ENCODE measurements at places on chromosomes 12 and 14.

DNA sequence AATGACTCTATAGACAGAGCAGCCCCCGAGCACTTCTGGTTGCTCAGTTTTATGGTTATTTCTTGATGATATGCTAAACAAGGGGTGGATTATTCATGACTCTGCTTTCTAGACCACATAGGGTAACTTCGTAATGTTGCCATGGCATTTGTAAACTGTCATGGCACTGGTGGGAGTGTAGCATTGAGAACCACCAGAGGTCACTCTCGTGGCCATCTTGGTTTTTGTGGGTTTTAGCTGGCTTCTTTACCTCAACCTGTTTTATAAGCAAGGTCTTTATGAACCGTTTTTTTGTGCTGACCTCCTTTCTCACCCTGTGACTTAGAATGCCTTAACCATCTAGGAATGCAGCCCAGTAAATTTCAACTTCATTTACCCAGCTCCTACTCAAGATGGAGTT lies 1036.2 kb upstream of the FLRT2 start:
- DNase-seq, result no peak

DNA sequence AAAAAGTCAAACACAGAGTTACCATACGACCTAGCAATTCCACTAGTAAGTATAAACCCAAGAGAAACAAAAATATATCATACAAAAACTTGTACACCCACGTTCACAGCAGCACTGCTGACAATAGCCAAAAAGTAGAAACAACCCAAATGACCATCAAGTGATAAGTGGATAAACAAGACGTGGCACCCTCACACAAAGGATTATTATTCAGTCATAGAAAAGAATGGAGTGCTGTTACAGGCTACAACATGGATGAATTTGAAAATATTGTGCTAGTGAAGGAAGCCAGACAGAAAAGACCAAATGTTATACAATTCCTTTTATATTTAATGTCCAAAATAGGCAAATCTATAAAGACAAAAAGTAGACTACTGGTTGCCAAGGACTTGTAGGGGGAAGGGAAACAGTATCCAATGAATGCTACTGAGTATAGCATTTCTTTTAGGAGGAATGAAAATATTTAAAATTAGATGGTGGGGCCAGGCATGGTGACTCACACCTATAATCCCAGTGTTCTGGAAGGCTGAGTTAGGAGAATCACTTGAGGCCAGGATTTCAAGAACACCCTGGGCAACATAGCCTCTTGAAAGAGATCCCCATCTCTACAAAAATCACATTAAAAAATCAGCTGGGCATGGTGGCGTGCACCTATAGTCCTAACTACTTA lies 41.9 kb downstream of the SPTLC2 start:
- no peak for DNase-seq

- DNase-seq, result no peak
Measured at GRCh38 chr12:60078026-60078425, 482.2 kb downstream of the SLC16A7 start.

DNA sequence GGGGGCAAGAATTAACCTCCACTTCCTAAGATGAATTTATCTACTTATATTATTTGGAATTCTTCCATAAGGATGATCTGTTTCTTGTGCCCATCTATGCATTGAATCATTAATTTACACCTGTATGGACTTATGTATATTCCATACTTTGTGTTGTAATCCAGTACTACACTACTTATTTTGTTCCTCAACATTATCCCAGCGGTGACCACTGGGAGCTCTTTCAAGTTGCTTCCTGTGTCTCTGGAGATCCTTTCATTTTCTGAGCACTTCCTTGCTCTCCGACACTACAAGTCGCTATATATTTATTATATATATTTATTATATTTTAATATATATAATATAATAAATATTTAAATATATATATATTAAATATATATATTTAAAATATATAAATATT lies 54.9 kb upstream of the SCN8A start:
- DNase-seq, result no peak

DNA sequence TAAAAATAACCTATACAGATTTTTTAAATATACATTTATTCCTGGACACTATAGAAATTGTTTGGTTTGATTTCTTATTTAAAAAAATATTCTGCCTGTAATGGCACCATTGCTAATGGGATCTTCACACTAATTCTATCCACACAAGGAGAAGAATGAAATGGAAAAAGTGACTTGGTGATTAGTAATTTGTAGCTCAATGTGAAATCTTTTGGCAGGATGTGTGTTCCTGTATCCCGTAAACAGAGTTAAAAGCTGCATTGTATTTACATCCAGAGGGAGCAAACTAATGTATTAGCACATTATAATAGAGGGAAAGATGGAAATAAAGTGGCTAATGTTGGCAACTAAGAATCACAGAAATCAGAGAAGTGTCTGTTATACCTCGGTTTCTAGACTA lies 1455.3 kb upstream of the FLRT2 start:
- DNase-seq, result no peak

DNA sequence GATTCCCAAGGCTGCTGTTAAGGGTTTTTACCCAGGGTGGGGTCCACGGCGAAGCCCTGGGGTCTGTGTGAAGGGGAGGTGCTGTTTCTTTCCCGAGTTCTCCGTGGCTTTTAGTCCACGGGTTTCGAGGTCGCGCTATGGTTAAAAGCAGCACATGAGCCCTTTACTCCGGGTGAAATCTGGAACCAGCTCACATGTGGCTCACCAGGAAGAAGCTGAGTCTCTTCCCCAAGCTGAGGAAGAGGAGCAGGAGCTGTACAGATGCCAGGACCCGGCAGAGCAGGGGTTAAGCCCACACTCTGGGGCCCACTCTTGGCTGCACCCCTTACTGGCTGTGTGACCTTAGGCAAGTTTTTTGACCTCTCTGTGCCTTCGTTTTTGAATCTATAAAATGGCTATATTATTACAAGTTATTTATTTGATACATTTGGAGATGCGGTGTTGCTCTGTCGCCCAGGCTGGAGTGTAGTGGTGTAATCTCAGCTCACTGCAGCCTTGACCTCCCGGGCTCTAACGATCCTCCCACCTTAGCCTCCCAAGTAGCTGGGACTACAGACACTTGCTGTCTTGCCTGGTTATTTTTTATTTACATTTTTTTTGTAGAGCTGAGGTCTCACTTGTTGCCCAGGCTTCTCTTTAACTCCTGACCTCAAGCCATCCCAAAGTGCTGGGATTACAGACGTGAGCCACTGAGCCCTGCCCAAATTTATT lies 266.3 kb downstream of the AACS start:
- DNase-seq, result no peak

DNA sequence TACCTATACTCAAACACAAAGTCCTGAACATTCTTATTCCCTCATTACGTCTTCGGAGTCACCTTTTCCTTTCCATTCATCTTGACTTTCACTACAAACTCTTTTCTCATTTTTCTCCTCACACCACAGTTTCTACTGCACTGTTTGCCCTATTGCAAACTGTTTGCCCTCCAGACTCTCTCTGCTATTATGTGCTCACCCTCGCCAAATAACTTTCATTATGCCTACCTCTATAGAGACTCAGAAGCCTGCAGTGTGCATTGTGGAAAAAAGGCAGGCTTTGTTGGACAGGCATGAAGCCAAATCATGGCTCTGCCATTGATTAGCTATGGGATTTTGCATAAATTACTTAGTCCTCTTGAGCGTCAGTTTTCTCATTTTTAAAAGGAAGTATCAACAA lies 246.6 kb upstream of the CCDC196 start:
- DNase-seq, result no peak

- DNase-seq, result no peak
Measured at GRCh38 chr12:88243982-88244381, 101.9 kb downstream of the TMTC3 start.

DNA sequence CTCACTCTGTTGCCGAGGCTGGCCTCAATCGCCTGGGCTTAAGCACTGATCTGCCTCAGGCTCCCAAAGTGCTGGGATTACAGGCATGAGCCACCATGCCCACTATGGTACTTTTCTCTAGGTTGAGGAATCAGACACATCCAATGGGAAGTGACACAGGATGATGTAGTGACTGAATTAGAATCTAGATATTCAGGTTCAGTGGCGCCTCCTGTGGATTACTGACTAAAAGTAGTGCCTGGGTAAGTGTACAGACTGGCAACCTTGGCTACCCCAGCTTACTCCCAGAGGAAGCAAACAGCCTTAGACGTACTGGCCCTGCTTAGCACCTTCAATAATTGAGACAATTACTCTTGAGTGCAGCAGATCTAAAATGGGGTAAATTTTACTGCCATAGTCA lies 22.8 kb downstream of the GALNT8 start:
- DNase-seq, result no peak

DNA sequence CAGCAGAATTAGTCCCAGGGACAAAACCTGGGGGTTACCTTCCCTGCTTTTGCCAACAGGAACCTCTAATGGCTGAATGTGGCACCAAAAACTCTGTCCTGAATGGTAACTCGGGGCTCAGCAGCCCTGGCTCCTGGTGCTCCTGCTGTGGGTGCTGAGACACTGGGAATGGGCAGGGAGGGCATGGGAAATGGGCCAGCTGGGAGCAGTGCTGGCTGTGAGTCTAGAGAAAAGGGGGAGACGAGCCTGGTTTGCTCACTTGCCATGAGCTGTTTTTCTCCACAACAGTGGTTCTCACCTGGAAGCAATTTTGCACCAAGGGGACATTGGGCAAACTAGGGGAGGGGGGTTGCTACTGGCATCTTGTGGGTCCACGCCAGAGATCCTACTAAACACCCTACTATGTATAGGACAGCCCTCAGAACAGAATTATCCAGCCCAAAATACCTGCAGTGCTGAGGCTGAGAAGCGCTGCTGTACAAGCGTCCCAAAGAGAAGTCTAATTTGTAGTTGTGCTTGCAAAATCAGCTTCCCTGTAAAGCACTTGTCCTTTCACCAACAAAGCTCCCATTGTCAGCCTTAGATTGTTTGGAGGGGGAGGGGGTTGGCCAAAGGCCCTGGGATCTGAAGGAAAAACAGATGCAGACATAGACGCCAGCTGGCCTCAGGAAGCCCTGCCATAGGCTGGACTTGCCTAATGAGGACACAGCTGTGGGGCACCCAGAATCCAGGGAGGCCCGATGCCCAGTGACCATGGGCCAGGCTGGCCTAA lies 3.6 kb downstream of the LRRC74A start:
- no peak for DNase-seq

- no peak for DNase-seq
Measured at GRCh38 chr12:77916276-77916675, 85.6 kb downstream of the NAV3 start.

GRCh38 chr12:18643681-18644080 lies 94.1 kb downstream of the PLCZ1 start:
- no peak for DNase-seq

GRCh38 chr14:99684410-99684934 lies 374 bp downstream of the CYP46A1 start:
- DNase-seq, result no peak

DNA sequence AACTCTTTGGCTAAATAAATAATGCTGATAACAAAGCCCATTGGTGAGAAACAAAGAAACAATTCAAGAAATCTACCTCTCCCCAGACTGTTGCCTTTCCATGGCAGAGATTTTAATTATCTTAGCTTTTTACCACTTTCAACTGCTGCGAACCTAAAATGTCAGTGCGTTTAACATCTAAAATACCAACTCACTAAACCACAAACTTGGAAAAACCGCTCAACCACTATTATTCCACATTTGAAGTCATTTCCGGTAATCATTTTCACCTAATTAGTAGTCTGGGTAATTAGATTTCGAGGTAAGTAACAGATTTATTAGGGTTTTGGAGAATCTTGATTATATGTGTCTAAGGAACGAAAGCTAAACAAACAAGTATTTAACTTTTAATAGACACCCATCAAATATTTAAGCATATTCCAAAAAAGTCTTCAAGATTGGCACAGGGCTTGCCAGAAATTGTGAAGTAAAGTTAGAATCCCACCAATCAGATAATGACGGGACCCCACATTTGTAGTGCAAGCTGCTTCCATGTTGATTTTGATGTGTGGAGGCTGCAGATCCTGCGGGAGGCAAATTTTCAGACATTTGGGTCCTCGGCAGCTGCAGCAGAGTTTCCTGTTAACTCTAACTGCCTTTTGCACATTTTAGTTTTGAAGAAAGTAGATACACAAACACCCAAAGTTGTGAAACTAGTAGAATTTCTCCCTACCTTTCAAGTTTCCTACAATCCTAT lies 4.1 kb downstream of the OTX2 start:
- no peak for DNase-seq

DNA sequence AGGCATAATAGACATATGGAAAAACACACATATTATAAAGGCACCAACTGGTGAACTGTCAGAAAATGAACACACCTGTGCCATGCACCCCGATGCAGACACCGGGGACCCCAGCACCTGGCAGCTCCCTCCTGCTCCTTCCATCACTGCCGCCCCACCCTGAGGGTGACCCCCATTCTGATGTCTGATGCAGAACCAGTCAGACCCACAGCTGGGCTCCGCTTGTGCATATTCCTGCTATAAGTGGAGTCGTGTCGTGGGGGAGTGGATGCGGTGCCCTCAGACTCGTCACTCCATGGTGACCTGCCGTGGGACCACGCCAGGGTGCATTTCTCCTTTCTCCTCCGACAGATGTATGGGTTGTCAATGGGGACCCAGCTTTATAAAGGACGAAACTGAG lies 45.7 kb upstream of the MEG3 start:
- DNase-seq, result no peak

GRCh38 chr12:121505513-121505912 lies 75.3 kb downstream of the KDM2B start:
- no peak for DNase-seq

GRCh38 chr14:102875652-102876051 lies 46.8 kb upstream of the AMN start:
- no peak for DNase-seq

GRCh38 chr12:94811611-94812010 lies 161.3 kb upstream of the TMCC3 start:
- DNase-seq, result no peak

- no peak for DNase-seq
Measured at GRCh38 chr12:45223868-45224267, 8.0 kb downstream of the ANO6 start.

GRCh38 chr12:80187660-80188090 lies 88.3 kb downstream of the OTOGL start:
- peak; percentile 15 for DNase-seq

DNA sequence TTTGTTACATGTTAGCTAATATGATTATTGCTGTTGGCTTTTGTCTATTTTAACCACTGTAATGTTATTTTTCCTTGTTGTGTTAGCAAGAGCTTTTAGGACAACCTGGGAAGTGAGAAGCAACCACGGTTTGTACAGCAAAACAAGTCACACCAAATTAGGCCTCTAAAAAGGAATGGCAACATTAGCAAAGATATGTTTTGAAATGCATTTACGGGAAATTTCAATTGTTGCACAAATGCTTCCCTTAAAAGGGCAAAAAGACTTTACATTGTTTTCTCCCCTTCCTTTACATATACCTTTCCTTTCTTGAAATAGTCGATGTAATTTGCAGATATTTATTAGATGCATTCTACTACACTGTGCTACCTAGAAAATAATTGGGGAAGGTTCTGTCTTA lies 4.1 kb upstream of the LTA4H start:
- DNase-seq, result no peak

GRCh38 chr14:65840786-65841185 lies 428.3 kb downstream of the FUT8 start:
- DNase-seq, result no peak

- no peak for DNase-seq
Measured at GRCh38 chr12:93850481-93851256, 173.5 kb downstream of the CRADD start.

Data from DMS 273 treated with DMSO at 0.1 percent for 48 hours (cell line).